ENCODE measurements at places on chromosomes 12 and 14. TPM values are rescaled to one million over a fixed set of nuclear protein-coding genes. Genes with fewer than 3 reads are reported as not detected.

OAS1 gene
- total RNA-seq = 121 TPM

PRPF40B gene
- total RNA-seq = 10.7 TPM

RAB5B gene
- total RNA-seq = 110 TPM

TAC3 gene
- total RNA-seq = not detected

OVCH1 gene
- under 0.01 TPM for total RNA-seq

NPFF gene
- total RNA-seq = not detected

DGLUCY gene
- total RNA-seq = 6.2 TPM

CLBA1 gene
- total RNA-seq = 9.3 TPM

TAS2R9 gene
- total RNA-seq = 0.46 TPM

CPSF6 gene
- 24.4 TPM for total RNA-seq

PLEKHD1 gene
- not detected for total RNA-seq

PSMA6 gene
- 280 TPM for total RNA-seq

BCL2L2 gene
- total RNA-seq = 22.0 TPM

AMDHD1 gene
- total RNA-seq = 1.0 TPM

EIF2S1 gene
- 170 TPM for total RNA-seq

CCDC197 gene
- not detected for total RNA-seq

MGP gene
- total RNA-seq = not detected

HCAR1 gene
- total RNA-seq = 0.33 TPM

EFS gene
- total RNA-seq = 0.77 TPM

MEG3 gene
- total RNA-seq = 1.0 TPM

REP15 gene
- total RNA-seq = 3.1 TPM

GLTP gene
- 40.3 TPM for total RNA-seq

TUBA1A gene
- total RNA-seq = 648 TPM

PPM1H gene
- 77.8 TPM for total RNA-seq

ARID2 gene
- 32.0 TPM for total RNA-seq

ALX1 gene
- total RNA-seq = 39.0 TPM

IQSEC3 gene
- total RNA-seq = under 0.01 TPM

IGF1 gene
- total RNA-seq = 2.1 TPM

IL25 gene
- total RNA-seq = not detected

GPR68 gene
- under 0.01 TPM for total RNA-seq

DPF3 gene
- total RNA-seq = 1.1 TPM

KERA gene
- total RNA-seq = not detected

SIX1 gene
- not detected for total RNA-seq

LRRC9 gene
- not detected for total RNA-seq

SYCP3 gene
- total RNA-seq = 0.67 TPM
